ENCODE measurements at places on chromosomes 13 and 19.

DNA sequence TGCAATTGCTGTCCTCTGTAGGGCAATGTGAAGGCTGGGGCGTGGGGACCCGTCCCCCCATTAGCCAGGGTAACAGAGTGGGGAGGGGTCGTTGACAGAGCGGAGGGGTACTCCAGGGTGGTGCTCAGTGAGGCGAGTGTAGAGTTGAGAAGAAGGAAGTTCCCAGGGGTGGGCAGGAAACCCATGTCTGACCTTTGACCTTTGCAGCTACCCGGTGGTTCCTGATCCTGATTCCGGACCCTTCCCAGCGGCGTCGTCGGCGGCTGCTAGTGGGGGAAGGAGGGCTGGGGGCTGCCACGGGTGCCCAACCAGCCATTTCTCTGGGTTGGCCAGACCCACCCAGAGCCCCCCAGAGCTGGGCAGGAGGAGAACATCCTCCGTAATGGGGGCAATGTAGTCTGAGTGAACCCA lies 2.1 kb upstream of the PLVAP start:
- DNase-seq = no peak

GRCh38 chr13:33582121-33582520 lies 235.8 kb upstream of the RFC3 start:
- DNase-seq = no peak

GRCh38 chr19:41626278-41626677 lies 596 bp downstream of the CEACAM4 start:
- no peak for DNase-seq

DNA sequence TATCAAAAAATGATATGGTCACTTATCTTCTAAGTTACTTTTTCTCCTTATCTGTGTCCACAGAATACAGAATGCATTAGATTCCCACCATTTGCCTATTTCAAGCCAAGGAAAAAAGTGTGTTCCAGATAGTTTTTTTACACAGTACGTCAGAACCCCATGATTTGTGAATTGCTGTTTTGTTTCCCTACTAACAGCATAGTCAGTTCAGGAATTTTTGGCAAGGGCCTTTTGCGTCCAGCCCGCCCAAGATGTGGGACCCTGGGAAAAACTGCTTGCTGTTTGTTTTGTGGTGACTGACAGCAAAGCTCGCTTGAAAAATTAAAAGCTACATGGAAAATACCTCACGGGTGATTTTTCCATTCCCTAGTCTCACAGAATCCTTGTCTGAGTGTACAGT lies 20.4 kb upstream of the FAM216B start:
- DNase-seq = no peak

- no peak for DNase-seq
These were observed 665.6 kb upstream of the ARGLU1 start for GRCh38 chr13:107233541-107233940.

DNA sequence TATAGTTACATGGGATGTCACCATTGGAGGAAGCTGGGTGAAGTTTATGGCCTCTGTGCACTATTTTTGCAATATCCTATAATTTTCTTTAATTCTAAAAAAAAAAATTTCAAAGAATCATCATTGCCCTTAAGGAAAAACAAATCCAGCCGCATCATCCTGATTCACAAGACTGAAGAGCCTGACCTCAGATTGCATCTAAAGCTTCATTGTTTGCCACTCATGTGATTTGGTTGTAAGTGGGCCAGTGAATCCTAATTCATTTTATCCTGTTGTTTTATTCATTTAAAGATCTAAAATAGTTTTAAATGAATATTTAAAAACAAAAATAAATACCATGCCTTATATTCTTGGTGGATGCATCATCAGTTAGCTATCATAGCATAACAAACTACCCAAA lies 504.5 kb downstream of the TBC1D4 start:
- DNase-seq = no peak

DNA sequence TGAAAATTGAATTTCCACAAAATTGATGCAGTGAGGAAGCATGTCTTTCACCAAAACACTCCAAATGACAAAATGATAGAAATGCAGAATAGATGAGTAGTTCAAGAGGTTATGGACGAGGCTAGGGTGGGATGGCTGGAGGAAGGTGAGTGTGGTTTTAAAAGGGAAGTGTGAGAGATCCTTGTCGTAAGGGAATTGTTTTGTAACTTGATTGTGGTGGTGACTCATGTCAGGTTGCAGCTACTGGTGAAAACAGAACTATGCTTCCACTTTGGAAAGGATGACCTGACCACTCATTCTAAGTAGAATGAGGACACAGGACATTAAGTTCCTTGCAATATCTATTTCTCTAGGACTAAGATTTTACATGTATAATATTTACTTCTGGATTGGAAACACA lies 345.7 kb downstream of the MTUS2 start:
- DNase-seq = no peak

- no peak for DNase-seq
These were observed 34.5 kb upstream of the ATP1A3 start for GRCh38 chr19:42028304-42029216.

Measured in CD4-positive, alpha-beta T cell treated with Interleukin-17A for 1 hour (primary cell).